ENCODE measurements at places on chromosomes 5 and 9.

GRCh38 chr5:160769301-160769700 is 82.7 kb downstream of the ATP10B start:
- no peak for DNase-seq

DNA sequence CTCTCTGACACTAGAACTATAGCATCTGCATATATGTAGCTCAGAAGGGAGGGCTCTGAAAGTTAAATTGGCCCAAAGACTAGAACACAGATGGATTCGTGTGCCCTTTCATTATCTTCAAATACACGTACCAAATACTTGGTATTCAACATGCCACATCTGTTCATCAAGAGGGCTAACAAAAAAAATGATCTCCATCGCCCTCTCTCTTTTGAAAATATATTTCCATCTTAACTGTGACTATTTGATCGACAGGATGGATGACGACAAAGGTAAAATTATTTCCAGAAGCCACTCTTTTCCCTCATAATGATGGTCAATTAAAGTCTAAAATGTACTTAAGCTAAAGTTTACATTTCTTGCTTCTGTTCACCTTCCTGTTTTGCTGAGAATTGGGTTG is 77.0 kb downstream of the SEMA6A start:
- DNase-seq, result no peak

DNA sequence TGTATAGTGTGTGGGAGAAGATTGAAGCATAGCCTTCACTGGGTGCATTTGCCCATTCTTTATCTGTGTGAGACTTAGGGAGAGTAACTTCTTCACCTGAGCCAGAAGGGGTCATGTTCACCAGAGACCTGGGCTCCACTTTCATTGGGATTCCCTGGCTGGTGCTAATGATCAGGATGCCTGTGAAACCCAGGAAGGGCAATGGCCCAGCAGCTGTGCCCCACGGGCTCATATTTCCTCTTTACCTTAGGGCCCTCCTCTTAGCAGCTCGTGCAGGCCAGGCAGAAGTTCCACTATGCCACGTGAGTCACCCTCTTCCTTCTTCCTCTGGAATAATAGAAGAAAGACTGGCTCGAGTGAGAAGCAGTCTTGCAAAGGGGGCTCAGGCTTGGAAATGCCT is 5.0 kb downstream of the PPARGC1B start:
- DNase-seq, result peak; percentile 15

DNA sequence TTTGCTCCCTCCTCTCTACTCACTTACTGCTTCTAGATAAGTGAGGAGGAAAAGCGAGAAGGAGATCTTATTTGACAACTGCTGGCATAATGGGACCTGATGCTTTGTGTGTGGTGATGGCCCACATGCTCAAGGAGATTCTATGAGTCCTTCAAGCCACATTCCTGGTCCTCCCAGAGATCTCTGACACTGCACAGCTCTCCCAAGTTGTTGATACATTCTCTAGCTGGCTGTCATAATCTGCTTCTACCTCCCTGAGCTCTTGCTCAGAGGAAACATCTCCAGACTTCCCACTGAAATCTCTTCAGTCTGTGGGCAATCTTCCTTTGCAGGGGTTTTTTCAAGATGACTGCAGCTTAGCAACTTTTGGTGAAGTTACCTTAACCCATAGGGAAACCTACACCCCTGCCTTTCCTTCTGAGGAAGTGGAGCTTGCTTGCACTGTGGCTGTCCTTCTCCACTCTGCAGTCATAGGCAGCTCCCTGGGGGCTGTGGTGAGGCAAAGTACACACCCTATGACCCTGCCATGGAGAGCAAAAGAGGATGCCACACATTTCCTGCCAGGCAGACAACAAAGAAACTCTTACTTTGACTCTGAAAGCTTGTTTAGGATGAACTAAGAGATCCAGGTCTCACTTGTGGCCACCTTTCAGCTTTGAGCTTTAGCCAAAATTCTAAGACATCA is 163.8 kb downstream of the TMEM38B start:
- no peak for DNase-seq

DNA sequence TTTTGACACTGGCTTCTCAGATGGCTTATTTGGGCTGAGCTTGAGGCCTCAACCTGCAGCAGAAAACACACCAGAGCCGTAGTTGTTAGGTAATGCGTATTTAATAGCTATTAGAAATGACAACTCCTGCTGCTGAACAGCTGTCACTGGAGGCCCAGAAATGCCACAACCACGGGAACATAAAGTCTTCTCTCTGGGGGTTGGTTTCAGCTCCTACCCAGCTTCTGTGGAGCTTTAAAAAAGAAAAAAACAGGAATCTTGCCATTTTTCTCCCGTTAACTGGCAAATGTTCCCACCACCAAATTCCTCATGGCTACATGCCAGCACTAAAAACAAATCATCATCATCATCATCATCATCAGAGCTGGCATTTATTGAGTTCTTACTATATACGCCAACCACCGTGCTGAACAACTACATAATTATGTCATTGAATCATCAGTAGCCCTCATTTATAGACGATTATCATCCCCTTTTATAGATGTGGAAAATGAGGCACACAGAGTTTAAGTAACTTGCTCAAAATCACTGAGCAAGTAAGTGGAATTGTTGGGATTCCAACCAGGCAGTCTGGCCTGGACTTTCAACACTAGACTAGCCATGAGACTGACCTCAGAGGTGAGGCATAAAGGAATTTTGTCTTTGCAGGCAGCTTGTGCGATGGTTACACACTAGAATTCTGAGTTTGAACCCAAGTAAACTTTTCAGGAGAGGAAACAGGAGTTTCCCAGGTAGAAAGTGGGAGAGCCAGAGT is 185.3 kb upstream of the WWC1 start:
- DNase-seq, result no peak

DNA sequence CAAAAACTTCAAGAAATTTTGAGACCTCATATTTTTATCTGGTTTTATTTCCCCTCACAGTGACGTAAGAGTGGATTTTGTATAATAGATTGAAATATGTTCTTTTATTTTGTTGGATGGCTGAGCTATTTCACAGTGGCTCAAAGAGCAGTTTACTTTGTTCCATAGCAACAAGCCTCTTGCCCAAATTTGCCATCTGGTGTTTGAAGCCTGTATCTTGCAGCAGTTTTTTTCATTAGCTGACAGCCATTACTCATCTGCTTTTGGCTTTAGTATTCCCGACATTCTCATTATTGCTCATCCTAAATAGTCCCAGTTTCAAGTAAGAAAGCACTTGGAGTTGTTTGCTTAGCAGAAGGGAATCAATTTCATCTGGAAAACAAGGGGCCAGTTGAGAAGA is 36.3 kb downstream of the GDA start:
- no peak for DNase-seq

DNA sequence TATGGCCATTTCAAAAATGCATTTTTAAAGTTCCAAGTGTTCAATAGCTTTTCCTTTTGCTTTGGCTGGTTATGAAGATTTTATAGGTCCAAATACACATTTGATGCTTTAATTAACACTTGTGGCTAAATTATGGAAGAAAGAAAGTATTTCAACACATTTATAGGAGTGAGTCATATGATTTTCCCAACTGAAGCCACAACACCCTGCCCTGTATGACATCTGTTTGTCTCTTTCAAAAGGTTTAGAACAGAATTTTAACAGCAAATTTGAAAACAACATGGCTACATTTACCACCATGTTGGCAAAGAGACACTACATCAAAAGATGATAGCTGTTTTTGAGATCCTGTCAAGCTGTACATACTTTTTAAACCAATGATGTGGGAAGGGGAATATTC is 99.4 kb downstream of the TMEM174 start:
- DNase-seq, result no peak

- peak; percentile 14 for DNase-seq
Measured at GRCh38 chr9:70043689-70044489, at the start of gene MAMDC2. Gene MAMDC2, plus strand, starts transcription at chr9:70043848. Its CDS starts 350 bp downstream, at chr9:70044198.

DNA sequence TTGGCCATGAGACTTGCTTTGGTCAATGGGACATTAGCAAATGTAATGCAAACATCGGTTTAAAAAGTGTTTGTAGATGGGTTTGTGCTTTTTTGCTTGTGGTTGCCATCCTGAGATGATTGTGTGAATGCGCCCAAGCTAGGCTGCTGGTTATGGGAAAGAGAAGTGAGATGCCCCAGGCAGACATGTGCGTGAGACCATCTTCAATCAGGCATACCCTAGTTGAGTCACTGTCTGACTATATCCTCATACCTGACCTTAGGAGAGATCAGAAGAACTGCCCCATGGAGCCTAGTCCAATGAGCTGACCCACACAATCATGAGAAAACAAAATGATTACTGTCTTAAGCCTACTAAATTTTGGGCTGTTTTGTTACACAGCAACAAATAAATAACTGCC is 36.8 kb upstream of the ZNF608 start:
- DNase-seq, result no peak

DNA sequence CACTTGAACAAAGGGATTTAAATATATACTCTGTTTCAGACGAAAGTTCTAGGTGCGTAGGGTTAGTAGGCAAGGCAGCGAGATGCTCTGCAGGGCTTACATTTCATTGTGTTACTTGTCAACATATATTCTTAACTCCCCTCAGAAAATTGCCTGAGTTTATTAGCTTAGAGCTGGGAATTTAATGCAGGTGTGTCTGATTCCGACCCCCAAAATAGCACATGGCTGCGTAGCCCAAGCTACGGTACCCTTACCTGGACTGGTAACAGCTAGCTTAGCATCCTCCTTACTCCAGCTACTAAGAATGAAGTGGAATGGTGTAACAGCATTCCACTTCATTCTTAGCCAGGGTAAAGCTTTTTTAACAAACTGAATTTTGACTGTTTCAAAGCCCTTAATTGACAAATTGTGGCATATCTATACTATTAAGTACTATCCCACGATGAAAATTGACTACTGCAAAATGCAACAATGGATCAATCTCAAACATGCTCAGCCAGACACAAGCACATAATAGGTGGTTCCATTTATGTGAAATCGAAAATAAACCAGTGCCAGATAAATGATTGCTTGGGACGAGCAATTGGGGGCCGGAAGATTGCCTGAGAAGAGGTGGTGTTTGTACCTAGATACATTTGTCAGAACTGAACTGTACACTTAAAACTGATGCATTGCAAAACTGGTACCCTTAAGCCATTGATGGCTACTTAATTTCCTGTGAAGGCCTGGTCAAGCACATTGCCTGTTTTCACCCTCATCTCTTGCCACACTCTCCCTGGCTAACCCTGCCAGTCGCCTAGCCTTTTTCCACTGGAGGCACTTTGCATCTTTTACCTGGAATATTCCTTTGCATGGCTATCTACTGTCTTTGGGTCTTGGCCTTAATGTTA is 3.0 kb upstream of the FGF18 start:
- DNase-seq, result no peak

DNA sequence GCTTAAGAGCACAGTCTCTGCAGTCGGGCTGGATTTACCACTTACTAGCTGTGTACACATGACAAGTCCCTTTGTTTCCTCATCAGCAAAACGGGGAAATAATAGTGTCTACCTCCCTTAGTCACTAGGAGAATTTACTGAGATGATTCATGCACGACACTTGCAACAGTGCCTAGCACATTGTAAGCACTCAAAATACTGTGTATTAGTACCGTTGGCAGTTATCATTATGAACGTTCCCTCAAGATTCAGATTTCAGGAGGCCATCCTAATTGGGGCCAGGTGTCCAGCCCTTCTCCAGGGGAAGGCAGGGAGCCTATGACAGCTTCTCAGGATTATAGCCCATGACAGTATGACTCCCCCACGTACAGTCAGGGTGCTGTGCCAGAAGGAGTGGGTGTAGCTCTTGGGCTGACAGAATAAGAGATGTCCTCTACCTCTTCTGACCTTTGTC is 164.3 kb downstream of the DOCK2 start:
- peak; percentile 13 for DNase-seq

GRCh38 chr9:38075272-38075671 is 6.2 kb upstream of the SHB start:
- DNase-seq, result no peak

- no peak for DNase-seq
Measured at GRCh38 chr5:35048910-35049309, 1.2 kb upstream of the AGXT2 start.

GRCh38 chr9:95460518-95461164 is 56.1 kb downstream of the PTCH1 start:
- DNase-seq, result no peak

DNA sequence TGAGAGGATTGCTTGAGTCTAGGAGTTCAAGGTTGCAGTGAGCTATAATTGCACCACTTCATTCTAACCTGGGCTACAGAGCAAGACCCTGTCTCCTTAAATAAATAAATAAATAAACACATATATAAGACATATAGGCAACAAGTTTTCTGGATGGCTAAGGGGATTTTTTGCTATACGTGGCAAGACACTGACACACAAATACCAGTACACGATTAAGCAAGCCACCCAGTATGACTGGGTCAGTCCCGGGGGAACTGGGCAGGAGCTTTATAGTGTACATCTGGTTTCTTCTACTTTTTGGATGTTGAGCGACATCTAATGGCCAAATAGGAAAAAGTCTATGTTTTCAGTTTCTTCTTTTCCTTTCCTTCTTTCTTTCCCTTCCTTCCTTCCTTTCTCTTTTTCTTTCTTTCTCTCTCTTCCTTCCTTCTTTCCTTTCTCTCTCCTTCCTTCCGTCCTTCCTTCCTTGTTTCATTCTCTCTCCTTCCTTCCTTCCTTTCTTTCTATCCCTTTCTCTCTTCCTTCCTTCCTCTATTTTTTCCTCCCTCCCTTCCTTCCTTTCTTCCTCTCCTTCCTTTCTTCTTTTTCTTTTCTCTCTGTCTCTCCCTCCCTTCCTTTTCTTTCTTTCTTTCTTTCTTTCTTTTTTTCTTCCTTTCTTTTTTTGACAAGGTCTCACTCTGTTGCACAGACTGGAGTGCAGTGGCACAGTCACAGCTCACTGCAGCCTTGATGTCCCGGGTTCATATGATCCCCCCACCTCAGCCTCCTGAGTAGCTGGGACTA is 47.0 kb upstream of the PLIN2 start:
- DNase-seq, result peak; percentile 48

DNA sequence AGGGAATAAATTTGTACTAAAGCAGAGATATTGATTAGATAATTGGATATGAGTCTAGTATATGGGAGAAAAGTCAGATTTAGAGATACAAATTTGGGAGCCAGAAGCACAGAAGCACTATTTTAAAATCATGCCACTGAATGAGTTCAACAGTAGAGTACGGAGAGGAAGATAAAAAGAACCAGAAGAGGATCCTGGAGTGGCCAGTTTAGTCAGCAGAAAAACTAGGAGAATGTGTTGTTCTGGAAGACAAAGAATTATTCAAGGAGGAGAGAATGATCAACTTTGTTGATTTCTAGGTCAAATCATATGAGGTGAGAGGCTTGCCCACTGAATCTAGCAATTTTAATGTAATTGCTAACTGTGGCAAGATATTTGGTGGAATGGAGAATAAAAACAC is 67.0 kb downstream of the NIPBL start:
- no peak for DNase-seq

- DNase-seq, result no peak
Measured at GRCh38 chr5:89597878-89598277, 714.9 kb upstream of the MEF2C start.

DNA sequence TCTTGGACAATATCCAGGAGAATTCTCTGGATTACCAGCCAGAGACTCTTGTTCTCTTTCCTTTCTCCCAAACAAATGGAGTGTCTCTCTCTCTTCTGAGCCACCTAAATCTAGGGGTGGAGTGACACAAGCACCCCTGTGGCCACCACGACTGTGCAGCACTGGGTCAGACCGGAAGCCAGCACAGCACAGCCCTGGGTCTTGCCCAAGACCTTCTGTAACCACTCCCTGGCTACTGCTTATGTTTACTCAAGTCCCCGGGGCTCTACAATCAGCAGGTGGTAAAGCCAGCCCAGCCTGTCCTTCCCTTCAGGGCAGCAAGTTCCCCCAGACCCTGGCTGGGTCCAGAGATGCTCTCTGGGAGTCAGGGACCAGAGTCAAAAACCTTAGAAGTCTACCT is 110.0 kb upstream of the TUT7 start:
- peak; percentile 39 for DNase-seq
